ENCODE measurements at places on chromosomes 6 and 20.

DNA sequence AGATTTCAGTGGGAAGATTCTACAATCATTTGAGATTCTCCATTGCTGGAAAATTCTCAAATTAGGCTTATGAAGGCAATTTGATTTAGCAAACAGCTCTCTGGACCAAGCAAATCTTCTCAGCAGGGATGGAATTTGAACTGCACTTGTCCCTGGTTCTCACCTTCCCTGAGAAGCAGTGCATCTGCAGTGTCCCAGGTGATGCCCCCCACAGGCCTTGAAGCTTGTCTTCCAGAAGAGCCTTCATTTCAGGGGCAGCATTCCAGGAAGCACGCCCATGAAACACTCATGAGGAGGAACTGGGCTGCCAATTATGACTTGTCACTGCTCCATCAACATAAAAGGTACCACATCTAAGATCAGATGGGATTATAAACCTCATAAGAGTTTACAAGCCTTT is 82.8 kb upstream of the HDAC2 start:
- DNase-seq = no peak

DNA sequence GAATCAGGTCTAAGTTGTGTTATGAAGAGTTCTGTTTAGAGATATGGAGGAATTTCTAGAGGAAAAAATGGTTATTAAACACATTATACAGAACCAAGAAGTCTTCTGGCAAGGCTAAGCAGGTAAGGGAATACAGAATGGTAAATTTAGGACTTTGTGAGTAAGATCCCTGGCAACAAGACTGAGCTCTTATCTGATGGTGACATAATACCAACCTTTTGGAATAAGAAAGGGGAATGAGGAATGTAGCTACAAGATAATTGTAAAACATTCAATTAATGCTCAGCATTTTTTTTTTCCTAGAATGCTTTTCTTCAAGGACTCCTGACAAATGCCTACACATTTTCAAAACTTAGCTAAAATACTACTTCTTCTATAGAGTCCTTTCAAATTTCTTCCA is 51.8 kb downstream of the CYB5R4 start:
- DNase-seq = no peak

DNA sequence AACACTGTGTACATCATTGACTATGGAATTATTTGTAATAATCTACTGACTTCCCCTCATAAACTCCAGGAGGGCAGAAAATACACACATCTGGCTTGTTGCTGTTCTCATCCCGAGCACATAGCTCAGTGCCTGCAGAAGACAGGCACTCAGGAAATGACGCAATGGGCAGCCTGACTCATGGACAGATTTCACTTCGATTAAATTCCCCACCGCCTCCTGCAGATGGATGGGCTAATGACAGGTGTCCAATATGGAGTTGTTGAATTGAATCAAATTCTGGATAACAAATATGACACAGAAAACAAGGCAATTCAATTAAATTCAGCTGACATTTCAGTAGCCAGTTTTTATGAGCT is 9.1 kb downstream of the ANKRD60 start:
- DNase-seq = peak; percentile 24

DNA sequence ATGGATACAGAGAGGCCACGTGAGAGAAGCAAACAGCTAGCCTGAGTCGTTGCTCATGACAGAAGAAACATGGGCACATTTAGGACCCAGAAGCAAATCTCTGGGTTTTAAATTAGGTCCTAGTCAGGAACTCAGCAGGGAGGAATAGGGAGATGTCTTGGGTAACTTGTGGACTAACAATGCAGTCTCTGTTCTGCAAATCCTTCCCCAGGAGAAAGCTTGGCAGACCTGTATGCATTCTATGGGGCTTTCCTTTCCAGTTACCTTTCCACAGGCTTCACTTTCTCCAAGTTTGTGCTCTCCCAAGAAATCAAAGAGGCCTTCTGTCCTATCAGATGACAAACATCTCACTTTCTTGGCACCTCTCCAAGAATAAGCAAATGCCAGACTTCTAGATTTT is 47.2 kb upstream of the PLCB4 start:
- DNase-seq = peak; percentile 22

- no peak for DNase-seq
Measured at GRCh38 chr6:15800841-15801617, 138.2 kb upstream of the DTNBP1 start.

DNA sequence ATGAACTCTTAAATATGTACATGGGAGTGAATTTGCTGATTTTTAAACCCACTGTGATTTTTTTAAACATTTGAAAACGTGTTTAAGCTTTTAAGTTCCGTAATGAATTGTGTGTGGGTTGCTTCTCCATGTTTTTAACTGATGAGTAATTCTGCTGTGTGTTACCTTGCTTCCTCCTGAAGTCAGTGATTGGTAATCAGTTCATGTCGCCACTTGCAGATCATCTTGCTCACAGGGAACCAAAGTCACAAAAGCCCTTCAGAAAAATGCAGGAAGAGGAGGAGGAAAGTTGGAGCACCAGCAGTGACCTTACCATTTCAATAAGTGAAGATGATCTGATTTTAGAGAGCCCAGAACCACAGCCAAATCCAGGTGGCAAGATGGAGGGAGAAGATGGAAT is 36.7 kb downstream of the KIZ start:
- DNase-seq = no peak

- DNase-seq = peak; percentile 3
Measured at GRCh38 chr6:27451660-27452390, 21.1 kb downstream of the ZNF184 start.

DNA sequence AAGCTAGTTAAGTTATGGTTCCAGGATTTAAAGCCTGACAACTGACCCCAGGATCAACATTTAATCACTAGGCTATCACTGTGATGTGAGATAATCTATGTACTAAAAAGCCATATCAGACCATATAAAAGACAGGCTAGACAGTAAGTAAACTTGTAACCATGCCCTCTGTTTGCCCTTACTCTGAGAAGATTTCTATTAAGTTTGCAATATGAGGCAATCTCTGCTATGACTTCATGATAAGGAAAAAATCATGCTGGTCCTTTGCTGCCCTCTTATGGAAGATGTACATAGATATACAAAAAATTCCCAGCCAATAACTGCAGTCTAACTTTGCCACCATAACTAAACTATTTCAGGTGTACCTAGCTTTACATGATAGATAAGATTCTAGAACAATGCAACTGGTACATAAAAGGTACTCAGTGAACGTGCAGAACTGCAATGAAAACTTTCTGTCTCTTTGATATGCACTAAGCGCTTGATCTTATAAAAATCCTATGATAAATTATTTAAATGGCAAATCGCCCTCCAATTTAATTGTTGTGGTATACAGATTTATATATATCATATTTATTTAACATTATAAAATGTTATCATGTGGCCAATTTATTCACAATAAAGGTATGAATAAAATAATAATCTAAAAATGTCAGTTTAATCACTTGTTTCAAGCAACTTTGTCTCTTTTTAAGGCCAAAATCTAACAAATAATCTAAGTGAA is 70.5 kb downstream of the FAM217A start:
- peak; percentile 92 for DNase-seq

DNA sequence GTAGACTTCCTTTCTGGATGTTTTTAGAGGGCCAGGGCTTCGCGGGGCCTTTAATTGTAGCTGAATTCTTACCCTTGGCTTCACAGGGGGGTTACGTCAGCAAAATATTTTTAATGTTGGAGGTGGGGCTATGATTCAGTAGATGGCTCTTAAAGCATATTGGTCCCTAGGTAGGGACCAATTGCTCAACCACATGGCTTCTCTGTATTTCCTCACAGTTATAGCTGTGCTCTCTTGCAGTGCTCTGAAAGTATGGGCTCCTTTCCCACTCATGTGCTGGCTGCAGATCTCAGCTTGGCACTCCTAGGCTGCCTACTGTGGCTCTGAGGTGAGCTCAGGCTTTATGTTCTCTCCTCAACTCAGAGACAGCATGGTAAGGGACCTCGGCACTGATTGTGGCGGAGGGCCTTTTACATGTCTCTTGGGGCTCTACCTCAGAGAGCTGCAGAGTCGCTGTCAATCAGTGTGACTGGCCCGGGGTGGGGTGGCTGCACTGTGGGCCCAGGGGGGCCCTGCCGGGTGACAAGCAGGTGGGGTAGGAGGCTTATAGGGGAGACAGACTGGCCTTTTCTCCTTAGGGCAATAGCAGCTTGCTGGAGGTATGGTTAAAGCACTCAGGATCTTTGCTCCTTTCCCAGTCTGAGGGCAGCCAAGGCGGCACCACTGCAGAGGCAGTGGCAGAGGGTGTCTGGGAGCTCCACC is 318.0 kb downstream of the DOK5 start:
- DNase-seq = no peak

DNA sequence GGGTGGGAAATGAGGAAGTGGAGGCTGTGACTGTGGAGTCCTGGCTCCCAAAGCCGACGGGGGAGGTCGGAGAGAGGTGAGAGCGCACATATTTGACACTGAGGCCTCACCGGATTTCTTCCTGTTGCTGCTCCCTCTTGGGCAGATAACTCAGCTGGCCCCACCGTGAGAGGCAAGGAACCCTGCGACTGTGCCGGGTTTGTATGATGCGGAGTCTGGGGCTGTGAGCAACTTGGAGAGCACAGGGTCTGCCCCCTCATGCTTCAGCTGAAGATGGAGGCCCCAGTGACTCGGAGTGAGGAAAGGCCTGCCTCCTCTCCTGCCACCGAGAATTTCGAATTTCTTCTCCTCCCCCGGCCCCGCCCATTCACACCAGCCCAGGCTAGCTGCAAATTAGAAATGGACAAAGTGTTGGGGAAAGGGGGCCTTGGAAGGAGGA is 160.6 kb downstream of the GRM4 start:
- DNase-seq = no peak

DNA sequence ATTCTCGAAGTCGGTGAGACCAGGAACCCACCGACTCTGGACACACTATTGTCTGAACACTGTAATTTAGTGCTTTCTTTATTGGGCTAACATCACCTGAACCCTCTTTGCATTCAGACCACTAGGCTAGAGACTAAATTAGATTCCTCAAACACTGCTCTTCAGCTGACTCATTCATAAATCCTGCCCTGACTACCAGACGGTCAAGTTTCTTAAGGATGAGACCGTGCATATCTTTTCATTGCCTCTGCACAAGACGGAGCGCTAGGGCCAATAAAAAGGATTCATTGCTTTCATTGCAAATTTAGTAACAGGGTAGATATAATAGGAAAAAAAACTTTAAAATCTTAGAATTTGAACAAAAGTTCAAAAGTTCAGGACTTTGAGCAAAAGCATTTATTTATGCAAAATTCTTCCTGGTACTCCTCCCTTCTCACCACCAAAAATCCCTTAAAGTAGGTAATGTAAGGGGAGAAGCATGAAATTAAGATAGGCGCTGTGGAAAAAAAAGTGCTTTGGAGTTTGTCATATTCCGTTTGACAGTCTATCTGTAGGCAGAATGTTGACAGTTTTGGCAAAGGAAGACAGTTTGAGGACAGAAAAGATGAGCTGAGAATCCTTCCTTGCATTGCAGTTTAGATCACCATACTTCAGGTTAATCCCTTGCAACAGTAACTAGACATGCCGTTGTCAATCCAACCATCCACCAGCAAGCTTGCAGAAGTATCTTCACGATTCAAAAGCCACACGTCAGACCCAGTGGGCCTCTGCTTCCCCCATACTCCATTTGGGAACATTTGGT is 328.6 kb upstream of the JARID2 start:
- peak; percentile 20 for DNase-seq

DNA sequence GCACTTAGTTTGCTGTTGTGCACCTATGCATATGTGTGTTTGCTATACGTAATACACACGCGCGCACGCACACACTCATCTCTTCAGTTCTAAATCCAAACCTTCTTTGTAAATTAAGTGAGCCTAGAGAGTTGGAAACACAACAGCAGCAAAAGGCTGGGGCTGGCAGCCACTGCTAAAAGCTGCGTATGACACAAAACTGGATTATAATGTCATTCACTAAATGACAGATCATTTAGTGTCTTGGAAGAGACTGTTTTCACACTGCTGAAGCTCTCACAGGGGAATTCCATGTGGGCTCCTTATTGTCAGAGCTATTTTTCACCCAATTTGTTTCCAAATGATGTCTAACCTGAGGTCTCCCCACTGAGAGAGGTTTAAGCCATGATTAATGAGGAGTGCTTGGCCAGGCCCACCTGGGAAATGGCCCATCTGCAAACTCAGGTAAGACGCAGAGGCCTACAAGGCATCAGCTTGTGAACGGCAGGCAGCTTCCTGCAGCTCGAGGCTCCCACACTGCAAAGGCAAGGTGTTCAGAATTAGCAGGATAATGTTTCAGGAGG is 94.2 kb downstream of the OLIG3 start:
- DNase-seq = no peak

DNA sequence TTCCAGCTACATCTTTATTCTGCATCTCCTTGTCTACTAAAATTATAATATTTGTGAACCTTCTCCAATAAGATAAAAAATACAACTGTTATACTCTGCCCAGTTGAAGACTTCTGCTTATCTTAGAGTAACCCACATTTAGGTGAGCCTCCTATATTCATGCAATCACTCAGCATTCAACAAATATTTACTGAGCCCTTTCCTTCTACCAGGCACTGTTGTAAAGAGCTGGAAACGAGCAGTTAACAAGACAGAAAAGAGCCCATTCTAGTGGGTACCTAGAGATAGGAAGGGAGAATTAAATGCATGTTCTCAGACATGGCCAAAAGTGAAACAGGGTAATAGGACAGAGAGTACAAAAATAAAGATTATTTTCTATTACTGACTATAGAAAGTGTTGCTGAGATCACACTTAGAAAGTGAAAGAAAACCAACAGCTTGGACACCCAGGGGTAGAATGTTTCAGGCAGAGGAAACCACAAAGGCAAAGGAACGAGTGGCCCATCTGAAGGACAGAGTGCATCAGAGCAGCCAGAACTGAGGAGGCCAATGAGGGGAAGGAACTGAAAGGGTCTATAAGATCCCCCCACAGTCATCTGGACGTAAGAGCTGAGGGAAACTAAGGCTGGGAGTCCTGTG is 50.8 kb upstream of the SMLR1 start:
- no peak for DNase-seq

GRCh38 chr6:1615151-1615852 is 5.6 kb downstream of the FOXC1 start:
- no peak for DNase-seq

GRCh38 chr20:11716239-11716944 is 201.3 kb upstream of the BTBD3 start:
- peak; percentile 31 for DNase-seq

GRCh38 chr6:11398451-11399326 is 138.9 kb upstream of the TMEM170B start:
- no peak for DNase-seq
